ENCODE measurements at places on chromosomes 13 and 19.
A peak's percentile ranks its signal among the peaks of the same experiment; 100 is the strongest.

DNA sequence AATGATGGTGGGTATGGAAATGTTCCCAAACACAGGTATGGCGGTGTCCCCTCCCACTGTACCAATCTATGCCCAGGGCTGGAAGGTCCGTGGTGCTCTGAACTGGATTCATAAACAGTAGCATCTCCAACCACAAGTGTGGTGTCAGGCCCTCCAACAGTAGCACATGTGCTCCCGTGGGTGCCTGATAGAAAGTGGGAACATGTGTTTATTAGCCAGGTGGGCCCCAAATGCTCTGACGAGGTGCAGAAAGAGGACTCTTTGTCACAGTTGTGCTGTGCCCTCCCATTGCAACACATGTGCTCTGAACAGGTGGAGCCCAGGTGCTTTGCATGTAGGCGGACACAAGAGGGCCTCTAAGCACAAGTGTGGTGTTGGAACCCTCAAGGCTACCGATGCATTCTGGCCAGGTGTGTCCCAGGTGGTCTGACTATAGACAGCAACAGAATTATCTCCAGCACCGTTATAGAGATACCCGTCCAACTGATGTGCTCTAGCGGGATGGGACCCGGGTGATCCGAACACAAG is 75.4 kb upstream of the ZNF30 start:
- DNase-seq, result no peak

- no peak for DNase-seq
Observed at GRCh38 chr13:76489274-76489673, 396.9 kb downstream of the KCTD12 start.

DNA sequence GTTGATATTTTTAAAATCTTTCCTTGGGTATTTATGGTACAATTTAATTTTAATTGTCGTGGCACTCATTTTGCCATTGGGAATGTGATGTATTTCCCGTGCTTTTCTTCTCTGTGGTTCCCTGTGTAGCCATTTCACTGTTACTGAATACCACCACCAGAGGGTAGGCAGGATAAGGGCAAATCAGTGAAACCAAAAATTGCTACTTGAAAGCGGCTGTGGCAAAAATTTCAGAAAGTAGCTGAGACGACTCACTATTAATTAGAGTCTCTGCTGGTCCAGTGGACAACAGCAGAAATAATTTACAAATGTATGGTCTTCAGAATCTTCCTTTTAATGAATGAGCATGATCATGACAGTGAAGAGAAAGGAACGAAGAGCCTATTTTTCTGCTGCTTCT is 34.4 kb upstream of the MIR17HG start:
- DNase-seq, result no peak

DNA sequence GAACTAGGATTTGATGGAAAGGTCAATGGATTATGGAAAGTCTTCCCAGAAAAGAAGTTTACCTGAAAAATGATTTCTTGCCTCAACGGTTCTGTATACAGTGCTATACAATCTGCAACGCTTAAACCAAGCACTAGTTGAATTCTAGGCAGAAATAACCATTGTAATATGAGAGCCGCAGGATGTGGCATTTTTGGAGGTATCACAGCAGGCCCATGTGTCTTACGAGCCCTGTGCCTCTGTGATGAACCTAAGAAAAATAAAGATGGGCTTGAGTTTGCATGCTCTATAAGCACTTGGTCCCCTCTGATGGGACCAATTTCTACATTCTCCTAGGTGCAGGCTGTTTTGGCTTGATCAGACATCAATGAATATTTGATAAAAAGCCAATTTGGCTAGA is 78.7 kb upstream of the RFC3 start:
- DNase-seq, result no peak

DNA sequence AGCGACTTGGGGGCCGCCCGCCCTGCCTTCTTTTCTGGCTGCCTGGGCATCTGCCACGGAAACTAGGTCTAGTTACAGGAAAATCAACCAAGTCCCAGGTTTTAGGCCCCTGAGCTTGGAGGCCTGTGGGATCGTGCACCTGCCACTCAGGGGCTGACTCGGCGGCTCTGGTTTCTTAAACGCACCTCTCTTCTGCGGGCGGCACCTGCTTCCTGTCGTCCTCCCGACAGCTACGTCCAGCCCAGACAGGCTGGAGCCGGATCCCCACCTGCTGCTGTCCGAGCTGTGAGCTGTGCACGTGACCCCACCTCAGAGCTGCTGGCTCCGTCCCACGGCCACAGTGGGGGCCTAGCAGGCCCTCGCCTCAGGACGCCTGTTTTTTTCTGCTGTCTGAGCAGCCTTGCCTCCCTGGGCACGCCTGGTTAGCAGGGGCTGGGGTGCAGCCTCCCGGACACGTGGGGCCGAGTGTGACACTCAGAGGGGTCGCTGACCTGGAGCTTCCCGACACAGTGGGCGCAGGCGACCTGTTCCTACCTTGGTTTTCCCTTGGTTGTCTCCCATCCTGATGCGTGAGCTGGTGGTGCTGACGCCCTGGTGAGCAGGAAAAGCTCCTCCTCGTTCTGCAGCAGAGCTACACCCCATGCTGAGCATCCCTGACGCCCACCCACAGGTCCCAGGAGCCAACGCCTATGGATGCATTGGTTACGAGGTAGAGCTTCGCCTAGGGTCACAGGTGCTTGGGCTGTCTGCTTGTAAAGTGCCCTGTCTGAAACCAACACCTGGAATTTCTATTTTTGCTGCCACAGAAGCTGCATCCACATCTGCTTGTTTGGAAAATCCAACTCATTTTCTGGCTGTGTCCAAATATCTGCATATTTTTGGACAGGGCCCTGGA is 17.5 kb downstream of the TMEM255B start:
- peak; percentile 79 for DNase-seq

- DNase-seq, result no peak
Observed at GRCh38 chr13:59391696-59392095, 772.0 kb downstream of the DIAPH3 start.

DNA sequence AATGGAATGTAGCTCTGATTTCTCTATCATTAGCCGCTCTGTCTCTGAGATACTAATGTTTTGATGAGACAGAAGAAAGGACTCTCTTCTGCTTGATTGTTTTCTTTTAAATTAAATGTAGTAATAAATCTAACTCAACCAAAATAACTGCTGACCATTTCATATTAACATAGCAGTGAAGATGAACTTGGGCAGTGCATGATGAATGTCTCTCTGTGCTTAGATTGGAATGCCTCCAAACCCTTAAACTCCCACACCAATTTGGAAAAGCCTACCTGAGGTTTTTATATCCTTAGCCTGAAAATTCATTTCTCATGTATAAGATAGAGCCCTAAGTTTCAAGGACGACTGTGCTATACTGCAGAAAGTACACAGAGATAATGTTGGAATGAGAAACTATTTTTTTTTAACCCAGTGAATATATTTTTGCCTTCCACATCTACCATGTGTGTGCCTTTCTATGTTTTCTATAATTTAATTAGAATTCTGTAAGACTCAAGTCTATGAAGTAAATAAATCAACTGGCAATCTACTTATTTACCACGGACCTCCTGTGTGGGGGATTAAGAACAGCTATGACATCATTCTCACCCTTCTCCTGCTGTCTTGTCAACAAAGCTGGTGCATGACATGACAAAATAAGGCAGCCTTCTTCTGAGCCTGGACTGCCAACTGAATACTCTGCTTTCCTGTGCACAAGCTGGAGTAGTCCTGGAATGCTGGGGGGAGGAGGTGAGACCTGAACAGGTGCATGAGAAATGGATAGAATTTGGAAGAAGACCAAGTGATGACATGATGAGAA is 155.5 kb downstream of the FGF9 start:
- DNase-seq, result no peak

DNA sequence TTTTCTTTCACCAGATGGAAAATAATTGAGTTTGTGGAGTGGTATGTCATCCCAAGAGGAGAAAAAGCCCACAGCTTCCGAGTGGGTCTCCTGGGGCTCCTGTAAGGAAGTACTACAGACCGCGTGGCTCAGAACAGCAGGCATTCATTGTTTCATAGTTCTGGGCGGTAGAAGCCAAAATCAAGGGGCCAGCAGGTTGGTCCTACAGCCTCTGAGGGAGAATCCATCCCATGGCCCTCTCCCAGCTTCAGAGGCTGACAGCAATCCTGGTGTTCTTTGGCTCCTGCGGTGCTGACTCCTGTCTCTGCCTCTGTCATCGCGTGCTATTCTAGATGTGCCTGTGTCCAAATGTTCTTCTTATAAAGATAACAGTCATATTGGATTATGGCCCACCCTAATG is 362.6 kb downstream of the FGF14 start:
- no peak for DNase-seq

DNA sequence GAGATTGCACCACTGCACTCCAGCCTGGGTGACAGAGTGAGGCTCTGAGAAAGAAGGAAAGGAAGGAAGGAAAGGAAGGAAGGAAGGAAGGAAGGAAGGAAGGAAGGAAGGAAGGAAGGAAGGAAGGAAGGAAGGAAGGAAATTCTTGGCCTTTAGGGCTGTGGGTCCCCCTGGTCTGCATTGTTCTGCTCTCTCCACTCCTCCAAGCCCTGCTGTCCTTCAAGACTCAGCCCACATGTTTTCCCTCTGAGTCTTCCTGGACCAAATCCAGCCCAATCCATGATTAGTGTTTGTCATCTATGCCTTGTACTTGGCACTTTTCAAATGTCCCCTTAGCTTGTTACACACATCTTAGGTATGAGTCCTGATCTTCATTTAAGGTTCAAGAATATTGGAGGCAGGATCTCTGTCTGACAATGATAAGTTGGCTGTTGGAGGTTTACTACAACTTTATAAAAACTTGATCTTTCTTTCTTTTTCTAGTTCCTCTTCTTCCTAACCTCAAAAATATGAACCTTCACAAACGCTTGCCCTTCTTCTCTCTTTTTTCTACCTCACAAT is 48.8 kb upstream of the INTS6 start:
- no peak for DNase-seq

DNA sequence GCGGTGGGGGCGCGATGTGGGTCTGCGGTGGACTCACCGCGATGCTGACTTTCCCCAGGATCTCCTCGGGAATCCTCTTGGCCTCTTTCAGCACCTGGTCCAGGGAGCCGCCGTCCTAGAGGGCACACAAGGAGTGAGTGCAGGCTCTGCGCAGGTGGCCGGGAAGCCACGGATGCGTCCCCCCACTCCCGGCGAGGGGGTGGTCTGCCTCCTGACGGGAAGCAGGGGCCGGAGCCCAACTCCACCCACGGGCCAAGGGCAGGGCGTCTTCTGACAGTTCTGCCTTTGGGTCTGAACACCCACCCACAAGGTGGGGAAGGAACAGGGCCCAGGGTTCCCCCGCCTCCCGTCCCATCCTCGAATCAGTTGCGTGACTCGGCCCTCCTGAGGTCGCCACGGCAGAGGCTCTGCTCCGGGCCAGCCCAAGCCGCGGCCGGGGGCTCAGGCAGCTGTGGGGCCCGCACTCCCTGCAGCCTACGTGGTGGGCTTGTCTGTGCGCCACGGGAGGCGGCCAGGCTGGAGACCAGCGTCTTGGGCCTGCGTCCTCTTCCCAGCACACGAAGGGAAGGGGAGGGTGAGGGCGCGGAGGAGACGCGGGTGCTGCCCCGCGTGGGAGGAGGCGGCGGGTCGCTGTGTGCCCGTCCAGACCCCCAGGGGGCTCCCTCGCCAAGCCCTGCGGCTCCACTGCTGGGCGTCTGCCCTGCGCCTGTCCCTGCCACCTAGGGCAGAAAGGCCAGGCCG is 21.4 kb downstream of the MAP2K2 start:
- no peak for DNase-seq

GRCh38 chr19:44866664-44867063 is 20.6 kb downstream of the NECTIN2 start:
- DNase-seq, result no peak

DNA sequence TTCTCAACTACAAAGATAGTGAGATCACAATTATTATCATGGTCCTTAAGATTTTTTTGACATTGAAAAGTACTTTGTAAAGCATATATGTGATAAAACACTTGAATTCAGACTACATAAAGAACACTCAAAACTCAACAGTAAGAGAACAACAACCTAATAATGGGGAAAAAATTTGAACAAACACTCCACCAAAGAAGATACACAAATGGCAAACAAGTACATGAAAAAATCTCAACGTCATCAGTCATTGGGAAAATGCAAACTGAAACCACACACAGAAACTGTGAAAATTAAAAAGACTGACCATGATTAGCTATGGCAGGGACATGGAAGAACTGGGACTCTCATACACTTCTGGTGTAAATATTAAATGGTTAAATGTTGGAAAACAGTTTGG is 70.9 kb downstream of the SPRYD7 start:
- no peak for DNase-seq

- DNase-seq, result no peak
Observed at GRCh38 chr19:6717441-6717971, 2.9 kb downstream of the C3 start.

- no peak for DNase-seq
Observed at GRCh38 chr13:21796775-21797514, 126.1 kb downstream of the FGF9 start.

GRCh38 chr19:12133069-12133468 is 7.1 kb downstream of the ZNF20 start:
- no peak for DNase-seq

DNA sequence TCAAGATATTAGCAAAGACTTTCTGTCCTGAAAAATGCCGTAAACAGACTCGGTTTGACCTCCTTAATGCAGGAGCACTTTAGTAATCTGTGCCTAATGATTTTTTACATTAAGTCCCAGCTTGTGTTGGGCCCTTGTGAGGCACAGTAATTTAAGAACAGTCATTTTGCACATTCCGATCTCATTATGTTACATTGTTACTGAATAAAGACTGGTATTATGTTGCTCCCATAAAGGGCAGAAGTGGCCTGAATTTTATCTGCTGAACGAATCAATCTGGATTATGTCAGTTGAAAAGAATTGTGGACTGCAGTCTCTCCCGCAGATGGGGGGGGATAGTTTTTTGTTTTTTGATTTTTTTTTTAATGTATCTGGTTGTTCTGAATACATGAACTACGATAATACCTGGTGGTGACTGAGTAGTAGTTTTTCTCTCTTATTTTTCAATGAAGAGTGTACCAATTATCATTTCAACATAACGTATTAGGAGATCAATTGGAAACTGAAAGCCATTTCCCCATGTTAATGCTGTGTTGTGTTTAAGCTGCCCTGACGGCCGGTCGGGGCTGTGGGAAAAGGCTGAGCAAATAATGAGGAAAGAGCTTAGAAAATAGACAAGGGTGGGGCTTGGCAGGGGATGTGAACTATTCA is 290.2 kb downstream of the ZNF536 start:
- peak; percentile 70 for DNase-seq

DNA sequence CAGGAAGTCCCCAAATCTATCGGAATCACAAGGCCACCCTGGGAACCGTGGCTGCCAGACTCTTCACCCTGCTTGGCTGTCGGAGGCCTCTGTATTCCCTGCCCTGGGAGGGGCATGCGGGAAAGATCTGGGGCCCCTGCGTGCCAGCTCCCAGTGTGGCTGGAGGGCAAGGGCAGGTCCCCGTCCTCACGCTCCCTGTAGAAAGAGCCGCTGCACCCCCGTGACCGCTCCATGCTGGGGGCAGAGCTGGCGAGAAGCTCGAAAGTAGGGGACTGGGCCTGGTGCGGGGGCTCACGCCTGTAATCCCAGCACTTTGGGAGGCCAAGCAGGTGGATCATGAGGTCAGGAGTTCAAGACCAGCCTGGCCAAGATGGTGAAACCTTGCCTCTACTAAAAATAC is 208.4 kb upstream of the SOX1 start:
- DNase-seq, result no peak
